ENCODE measurements at places on chromosomes 5 and 9.

DNA sequence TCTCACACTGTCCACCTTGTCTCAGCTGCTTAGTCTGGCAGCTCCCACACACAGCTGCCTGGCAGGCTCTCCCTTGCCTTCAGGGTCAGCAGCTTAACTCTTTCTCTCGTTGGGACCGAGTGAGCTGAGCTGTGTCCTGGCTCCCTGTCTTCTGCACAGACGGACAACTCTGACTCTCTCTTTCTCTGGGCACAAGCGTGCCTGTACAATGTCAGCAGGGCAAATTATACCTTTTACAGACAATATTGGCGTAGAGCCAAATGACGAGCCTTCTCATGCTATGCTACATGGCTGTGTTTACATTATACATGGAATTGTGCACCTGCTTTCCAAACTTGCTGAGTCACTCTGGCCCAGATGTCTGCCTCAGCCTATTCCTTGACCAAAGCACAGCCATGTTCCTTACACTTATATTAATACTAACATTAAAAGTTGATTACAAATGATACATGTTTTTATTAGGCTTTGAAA, 188.6 kb downstream of the CYLC2 start:
- DNase-seq, result no peak

GRCh38 chr5:142012186-142012785, 541 bp downstream of the GNPDA1 start:
- DNase-seq, result peak; percentile 57

- DNase-seq, result no peak
These were observed 243.2 kb downstream of the BRINP1 start for GRCh38 chr9:119126040-119126439.

GRCh38 chr5:67515762-67516161, 319.2 kb upstream of the CD180 start:
- no peak for DNase-seq

DNA sequence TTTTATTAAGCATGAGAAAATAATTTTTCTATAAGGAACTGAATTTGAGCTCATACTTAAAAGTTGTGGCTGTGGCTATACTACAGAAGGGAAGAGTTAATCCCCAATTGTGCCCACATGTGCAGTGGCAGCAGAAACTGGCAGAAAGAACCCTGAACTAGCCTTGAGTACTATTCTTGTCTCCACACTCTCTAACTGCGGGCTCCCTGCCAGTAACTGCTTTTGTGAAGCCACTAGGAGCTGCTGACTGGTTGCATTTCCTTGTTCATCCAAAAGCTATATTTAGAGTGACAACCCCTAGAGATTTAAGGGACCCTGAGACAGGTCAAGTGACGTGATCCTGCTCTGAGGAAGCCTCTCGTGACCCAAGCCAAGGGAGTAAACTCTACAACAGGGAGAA, 238.6 kb downstream of the ELAVL2 start:
- DNase-seq, result no peak

DNA sequence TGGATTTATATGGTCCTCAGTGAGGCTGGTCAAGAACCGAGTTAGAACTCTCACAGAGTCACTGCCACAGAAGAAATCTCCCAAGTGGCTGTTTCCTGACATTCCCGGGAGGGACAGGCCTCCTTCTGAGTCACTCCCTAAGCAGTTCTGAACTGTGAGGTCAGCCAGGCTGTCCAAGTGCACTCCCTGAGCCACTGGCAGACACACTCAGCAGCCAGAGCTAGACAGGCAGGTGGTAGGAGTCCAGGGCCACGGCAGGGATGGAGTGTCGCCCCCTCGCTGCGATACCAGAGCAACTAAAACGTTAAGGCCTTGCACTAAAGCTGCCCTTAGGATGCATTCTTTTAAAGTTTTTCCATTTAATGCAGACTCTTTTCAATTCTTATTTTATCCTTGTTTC, 3.4 kb downstream of the IL4 start:
- DNase-seq, result no peak

GRCh38 chr5:37520811-37521210, 141.7 kb downstream of the WDR70 start:
- DNase-seq, result no peak

- DNase-seq, result no peak
These were observed 46.6 kb downstream of the TMEM252 start for GRCh38 chr9:68493958-68494577.

- no peak for DNase-seq
These were observed 56.4 kb downstream of the BARX1 start for GRCh38 chr9:93898502-93899426.

DNA sequence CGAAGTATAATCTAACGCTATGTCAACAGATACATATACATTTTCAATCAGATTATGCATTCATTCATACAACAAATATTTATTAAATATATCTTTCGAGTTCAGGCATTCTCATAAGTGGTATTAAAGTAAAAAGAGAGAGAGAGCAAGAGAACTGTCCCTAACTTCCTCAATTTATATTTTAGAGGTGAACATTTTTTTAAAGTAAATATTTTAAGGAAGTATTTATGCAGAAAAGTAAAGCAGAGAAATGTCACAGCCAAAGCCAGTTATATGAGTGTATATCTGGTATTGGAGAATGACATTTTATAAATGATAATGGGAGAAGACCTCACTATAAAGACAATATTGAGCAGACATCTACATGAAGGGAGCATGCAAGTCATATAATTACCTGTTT, 667.3 kb upstream of the CDH9 start:
- no peak for DNase-seq

DNA sequence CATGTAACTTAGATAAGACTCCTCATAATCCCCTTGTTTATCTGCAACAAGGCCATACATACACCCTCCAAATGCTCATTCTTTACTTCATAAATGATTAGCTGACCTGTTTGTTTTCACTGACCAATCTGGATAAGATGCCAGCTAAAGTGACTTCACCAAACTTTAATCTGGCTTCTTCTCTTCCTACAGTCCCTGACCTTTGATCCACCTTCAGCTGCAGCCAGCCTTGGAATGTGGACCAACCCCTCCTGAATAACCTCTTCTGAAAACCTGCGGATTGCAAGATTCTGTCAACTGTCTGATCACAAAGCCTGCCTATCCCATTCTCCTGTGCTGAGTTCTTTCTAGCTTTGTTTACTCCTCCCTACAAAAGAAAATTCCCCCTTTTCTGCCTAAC, 476.8 kb downstream of the LRRC70 start:
- DNase-seq, result no peak

- peak; percentile 29 for DNase-seq
These were observed 14.7 kb upstream of the TMEM250 start for GRCh38 chr9:136133191-136133958.

DNA sequence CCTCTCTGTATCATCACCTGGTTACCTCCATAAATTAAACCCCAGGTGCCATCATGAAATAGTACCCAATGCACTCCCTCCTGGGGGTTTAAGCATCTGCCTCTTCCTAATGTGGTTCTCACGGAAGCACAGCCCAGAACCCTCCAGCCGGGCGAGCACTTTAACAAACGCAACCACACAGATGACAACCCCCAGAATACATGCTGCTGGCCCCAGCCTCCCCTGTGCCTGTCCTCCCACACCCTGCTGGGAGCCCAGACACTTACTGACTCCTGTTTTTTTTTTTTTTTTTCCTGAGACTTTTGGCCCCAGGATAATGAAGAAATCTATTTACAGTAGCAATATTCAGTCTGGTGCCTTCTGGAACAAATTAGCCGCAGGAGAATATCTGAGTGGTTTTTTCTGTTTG, 50.0 kb upstream of the COL5A1 start:
- no peak for DNase-seq

- DNase-seq, result no peak
These were observed 126.4 kb downstream of the ADAMTS6 start for GRCh38 chr5:65355301-65355700.

GRCh38 chr9:21995666-21996398, 1.2 kb downstream of the CDKN2B-AS1 start:
- no peak for DNase-seq

DNA sequence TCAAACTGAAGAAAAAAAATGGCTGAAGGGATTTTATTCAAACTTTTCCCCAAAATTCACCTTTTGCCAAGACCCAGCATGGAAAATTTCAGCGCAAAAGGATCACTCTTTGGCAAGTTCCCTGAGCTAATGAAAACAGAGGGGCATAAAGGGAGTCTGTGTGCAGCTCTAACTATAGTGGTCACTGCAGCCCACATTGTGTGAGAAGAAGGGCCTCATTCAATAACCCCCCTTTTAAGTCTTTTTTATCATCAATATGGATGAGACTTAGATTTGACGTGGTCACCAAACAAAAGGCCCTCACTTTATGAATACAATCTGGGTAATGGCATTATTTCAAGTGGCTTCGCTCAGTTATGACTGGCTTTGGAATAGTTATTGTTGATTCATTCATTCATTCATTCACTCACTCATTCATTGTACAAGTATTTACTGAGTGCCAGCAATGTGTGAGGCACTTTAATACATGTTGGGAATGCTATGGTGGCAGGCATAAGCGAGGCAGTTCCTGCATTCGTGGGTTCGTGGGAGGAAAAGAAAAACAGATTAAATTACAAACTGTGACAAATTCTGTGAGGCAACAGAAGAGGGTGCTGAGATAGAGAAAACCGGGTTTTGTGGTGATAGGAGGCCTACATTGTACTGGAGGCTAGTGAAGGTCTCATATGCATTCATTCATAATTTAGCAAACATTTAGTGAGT, 145.7 kb upstream of the KLF4 start:
- DNase-seq, result no peak

- DNase-seq, result peak; percentile 35
These were observed 9.2 kb downstream of the EEIG1 start for GRCh38 chr9:127971357-127972235.

- no peak for DNase-seq
These were observed 1.3 kb downstream of the RAB14 start for GRCh38 chr9:121200356-121200755.

DNA sequence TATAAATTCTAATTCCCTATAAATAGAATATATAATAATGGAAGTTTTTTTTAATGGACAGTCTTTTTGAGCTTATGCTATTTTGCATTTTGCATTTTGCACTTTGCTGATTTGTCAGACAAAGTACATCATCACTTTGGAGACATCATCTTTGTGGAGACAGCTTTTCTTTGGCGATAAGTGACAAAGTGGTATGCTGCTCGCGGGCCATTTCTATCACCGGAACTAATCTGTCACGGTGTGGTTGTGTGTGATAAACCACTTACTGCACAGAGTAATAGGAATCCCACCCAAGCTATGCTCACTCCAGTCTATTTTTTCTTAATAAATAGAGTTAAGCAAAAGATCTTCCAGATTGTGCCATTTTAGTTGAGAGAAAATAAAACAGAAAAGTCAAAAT, 133.1 kb downstream of the MACIR start:
- DNase-seq, result no peak

- no peak for DNase-seq
These were observed 82.6 kb upstream of the COL5A1 start for GRCh38 chr9:134559013-134559412.

- DNase-seq, result no peak
These were observed 16.1 kb downstream of the EQTN start for GRCh38 chr9:27280860-27281259.

- peak; percentile 51 for DNase-seq
These were observed 10.6 kb downstream of the TRAF1 start for GRCh38 chr9:120915854-120916470.

- no peak for DNase-seq
These were observed 60.7 kb downstream of the PRUNE2 start for GRCh38 chr9:76845254-76845653.

DNA sequence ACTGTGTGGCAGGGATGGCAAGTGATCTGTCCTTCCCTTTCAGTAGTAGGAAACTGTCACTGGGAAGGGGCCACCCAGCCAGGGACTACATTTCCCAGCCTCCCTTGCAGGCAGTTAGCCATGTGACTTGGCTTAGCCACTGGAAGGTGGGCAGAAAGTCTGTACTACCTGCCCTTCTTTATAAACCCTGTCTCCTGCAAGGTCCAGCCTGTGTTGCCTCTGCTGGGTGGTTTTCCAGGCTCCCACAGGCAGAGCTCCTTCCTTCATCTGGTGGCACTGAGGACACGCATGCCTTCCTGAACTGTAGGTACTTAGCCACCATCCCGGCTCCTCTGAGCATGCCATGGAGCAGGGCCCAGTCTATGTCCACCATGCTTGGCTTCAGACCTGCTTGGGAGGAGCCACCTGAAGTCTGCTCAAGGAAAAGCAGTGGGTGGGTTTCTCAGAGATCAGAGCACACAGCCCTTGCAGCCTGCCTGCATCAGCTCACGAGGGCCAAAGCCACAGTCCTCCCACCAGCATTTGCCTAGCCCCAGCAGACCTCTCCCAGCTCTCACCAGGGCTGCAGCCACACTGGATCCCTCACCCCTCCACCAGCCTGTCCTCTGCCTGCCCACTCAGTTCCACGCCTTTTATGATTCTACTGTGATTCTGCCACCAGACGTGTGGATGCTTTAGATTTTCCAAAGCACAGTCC, 16.7 kb upstream of the SLC25A51 start:
- no peak for DNase-seq

DNA sequence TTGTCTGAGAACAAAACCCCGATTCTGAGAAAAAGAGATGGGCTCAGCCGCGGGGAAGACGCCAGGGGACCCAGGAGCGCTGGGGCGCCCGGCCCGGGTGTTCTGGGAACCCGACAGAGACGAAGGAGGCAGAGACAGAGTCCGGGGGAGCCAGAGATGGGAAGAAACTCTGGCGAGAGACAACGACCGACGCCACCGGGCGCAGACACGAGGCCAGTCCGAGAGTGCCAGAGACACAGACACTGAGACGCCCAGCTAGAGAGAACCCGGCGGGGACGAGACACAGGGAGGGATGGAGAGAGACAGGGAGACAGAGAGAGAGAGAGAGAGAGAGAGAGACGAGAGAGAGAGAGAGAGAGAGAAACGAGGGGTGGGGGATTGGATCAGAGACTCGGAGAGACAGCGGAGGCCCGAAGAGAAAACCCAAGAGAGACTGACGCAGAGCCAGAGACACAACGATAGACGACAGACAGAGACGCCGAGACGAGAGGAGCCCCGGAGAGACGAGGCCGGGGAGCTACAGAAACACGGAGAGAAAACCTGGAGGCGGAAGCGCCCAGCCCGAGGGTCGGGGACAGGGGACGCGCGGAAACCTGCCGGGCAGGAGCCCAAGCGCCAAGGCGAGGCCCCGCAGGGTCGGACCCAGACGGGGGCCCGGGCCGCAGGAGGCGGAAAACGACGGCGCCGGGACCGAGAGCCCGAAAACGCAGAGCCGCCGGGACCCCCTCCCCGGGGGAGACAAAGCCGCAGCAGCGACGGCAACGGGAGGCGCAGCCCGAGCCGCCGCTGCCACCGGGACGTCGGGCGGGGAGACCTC, 3.3 kb downstream of the NR5A1 start:
- no peak for DNase-seq

- no peak for DNase-seq
These were observed 6.7 kb upstream of the CAST start for GRCh38 chr5:96655506-96655905.

Measured in stimulated activated naive CD4-positive, alpha-beta T cell treated with Interleukin-2 at 50 U/mL for 16 hours (primary cell).